ENCODE measurements at places on chromosomes 1 and 21. TPM values are rescaled to one million over a fixed set of nuclear protein-coding genes. Genes with fewer than 3 reads are reported as not detected.
A peak's percentile ranks its signal among the peaks of the same experiment; 100 is the strongest.

- H3K27me3 ChIP-seq, result peaks cover 20% of the 10 kb centered on the region
- H3K4me3 ChIP-seq, result no peak overlapping the region
- H3K4me1 ChIP-seq, result no peaks in the 10 kb centered on the region
Observed at GRCh38 chr1:30106125-30106524, 617.3 kb downstream of the MATN1 start.

DNA sequence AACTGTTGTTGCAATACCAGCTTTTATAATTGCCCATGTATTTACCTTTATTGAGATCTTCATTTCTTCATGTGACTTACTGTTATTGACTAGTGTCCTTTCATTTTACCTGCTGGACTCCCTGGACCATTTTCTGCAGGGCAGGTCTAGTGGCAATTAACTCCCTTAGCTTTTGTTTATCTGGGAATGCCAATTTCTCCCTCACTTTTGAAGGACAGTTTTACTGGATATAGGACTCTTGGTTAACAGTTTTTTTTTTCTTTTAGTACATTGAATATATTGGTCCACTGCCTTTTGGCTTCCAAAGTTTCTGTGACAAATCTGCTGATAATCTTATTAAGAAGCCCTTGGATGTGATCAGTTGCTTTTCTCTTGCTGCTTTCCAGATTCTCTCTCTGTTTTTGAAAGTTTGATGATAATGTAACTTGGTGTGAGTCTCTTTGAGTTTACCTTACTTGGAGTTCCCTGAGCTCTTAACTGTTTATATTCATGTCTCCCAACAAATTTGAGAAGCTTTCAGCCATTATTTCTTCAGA, 56.9 kb downstream of the COL18A1 start:
- peak overlapping the region; percentile 88 for H3K27ac ChIP-seq
- H3K4me1 ChIP-seq, result peaks cover 31% of the 10 kb centered on the region
- peaks cover 3% of the 10 kb centered on the region for H3K27me3 ChIP-seq
- DNase-seq, result no peak

GRCh38 chr1:71166178-71167173, 85.6 kb upstream of the ZRANB2 start:
- no peaks in the 10 kb centered on the region for H3K36me3 ChIP-seq
- H3K27me3 ChIP-seq, result no peaks in the 10 kb centered on the region
- no peaks in the 10 kb centered on the region for H3K4me1 ChIP-seq
- no peak for DNase-seq
- H3K4me3 ChIP-seq, result no peak overlapping the region

GRCh38 chr21:25528515-25528914, 78.8 kb downstream of the MRPL39 start:
- H3K27ac ChIP-seq, result no peak overlapping the region
- DNase-seq, result no peak
- H3K27me3 ChIP-seq, result no peaks in the 10 kb centered on the region
- H3K4me1 ChIP-seq, result no peaks in the 10 kb centered on the region
- no peak overlapping the region for H3K4me3 ChIP-seq
- no peaks in the 10 kb centered on the region for H3K36me3 ChIP-seq

DNA sequence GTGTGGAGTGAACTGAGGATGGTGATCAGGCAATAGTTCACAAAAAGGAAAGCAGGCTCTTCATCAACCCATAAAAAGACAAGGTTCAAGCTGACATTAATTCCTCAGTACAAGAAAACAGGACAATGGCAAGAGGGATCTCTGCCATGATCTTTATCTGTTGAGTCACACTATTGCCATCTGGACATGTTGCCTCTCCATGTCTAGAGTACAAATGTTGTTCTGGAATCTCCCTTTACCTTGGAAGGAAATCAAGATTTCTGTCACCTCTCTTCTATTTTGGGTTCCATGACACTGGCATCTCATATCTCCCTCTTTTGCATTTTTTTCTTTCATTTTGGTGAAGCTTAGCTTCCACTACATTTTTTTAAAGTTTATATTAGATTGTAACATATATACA, 329.1 kb downstream of the USP25 start:
- peaks cover 2% of the 10 kb centered on the region for H3K27me3 ChIP-seq
- peaks cover 9% of the 10 kb centered on the region for H3K4me1 ChIP-seq
- no peak overlapping the region for H3K27ac ChIP-seq
- no peak for DNase-seq
- no peak overlapping the region for H3K4me3 ChIP-seq
- H3K36me3 ChIP-seq, result no peaks in the 10 kb centered on the region

DNA sequence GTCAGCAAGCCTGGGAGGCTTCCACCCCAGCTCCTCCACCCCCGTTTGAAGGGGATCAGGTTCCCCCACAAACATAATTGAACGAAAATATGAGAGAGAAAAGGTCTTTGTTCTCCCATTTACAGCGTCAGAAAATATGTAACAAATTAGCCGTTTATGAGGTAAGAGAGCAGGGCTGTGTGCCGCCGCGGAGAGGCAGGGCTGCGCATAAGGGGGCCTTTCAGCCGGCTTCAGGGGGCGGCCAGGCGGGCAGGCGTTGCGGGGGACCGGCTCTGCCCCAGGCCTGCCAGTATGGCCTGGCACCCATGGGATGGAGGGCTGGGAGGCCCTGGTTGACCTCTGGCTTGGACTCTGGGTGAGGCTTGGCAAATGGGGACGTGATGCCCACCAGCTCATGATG, 179.3 kb downstream of the TRABD2B start:
- no peak for DNase-seq
- no peak overlapping the region for H3K27ac ChIP-seq
- no peaks in the 10 kb centered on the region for H3K4me1 ChIP-seq
- H3K27me3 ChIP-seq, result peaks cover 4% of the 10 kb centered on the region

GRCh38 chr1:232339073-232339472, 290.9 kb downstream of the SIPA1L2 start:
- DNase-seq, result no peak
- no peak overlapping the region for H3K27ac ChIP-seq
- H3K4me1 ChIP-seq, result no peaks in the 10 kb centered on the region
- H3K27me3 ChIP-seq, result peaks cover 1% of the 10 kb centered on the region
- H3K36me3 ChIP-seq, result peaks cover 5% of the 10 kb centered on the region

GRCh38 chr1:62407398-62408009, 29.3 kb upstream of the USP1 start:
- no peak overlapping the region for H3K4me3 ChIP-seq
- DNase-seq, result peak; percentile 47
- H3K27ac ChIP-seq, result no peak overlapping the region
- H3K27me3 ChIP-seq, result peaks cover 10% of the 10 kb centered on the region
- no peaks in the 10 kb centered on the region for H3K4me1 ChIP-seq

DNA sequence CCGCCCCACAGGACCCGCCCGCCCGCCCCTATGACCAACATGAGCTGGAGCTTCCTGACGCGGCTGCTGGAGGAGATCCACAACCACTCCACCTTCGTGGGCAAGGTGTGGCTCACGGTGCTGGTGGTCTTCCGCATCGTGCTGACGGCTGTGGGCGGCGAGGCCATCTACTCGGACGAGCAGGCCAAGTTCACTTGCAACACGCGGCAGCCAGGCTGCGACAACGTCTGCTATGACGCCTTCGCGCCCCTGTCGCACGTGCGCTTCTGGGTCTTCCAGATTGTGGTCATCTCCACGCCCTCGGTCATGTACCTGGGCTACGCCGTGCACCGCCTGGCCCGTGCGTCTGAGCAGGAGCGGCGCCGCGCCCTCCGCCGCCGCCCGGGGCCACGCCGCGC, 7.9 kb upstream of the IBA57 start:
- H3K4me3 ChIP-seq, result no peak overlapping the region
- no peak overlapping the region for H3K27ac ChIP-seq
- no peaks in the 10 kb centered on the region for H3K27me3 ChIP-seq
- DNase-seq, result no peak
- peaks cover 6% of the 10 kb centered on the region for H3K4me1 ChIP-seq

- DNase-seq, result no peak
- H3K36me3 ChIP-seq, result no peaks in the 10 kb centered on the region
- no peaks in the 10 kb centered on the region for H3K4me1 ChIP-seq
- H3K27me3 ChIP-seq, result peaks cover 36% of the 10 kb centered on the region
- no peak overlapping the region for H3K27ac ChIP-seq
- H3K4me3 ChIP-seq, result no peak overlapping the region
Observed at GRCh38 chr1:7580923-7581753, 190.0 kb upstream of the VAMP3 start.

DNA sequence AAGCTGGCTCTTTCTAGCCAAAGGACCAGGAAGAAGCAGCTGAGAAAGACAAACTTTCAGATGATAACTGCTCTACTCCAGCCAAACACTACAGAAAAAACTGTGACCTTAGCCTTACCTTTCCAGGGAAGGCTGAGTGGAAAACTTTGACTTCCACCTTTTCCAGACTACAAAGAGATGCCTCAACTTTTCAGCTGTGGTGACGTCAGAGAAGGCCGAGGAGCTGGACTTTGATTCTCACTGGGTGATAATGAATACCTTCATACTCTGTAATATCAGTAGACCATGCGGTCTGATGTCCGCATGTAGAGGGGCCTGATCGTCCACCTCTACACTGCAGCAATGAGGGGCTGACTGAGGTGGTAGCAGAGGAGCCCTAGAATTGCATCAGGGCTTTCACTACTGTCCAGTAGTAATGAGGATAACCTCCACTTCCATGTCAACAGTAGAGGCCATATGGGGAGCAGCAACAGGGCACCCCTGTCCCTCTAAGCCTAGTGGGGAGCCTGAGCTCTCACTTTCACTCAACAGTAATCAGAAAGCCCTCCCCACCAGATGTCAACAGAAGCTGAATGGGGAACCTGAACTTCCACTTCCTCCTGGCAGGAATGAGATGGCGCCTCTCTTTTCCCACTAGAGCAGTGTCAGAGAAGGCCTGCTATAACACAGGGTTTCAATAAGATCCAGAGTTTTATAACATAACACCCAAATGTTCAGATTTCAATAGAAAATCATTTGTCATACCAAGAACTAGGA, 28.4 kb upstream of the PADI1 start:
- H3K27me3 ChIP-seq, result no peaks in the 10 kb centered on the region
- DNase-seq, result no peak
- peaks cover 41% of the 10 kb centered on the region for H3K36me3 ChIP-seq

- peaks cover 13% of the 10 kb centered on the region for H3K36me3 ChIP-seq
- no peak overlapping the region for H3K4me3 ChIP-seq
- no peak overlapping the region for H3K27ac ChIP-seq
- peaks cover 27% of the 10 kb centered on the region for H3K4me1 ChIP-seq
Observed at GRCh38 chr1:50527249-50527986, 104.2 kb upstream of the DMRTA2 start.

DNA sequence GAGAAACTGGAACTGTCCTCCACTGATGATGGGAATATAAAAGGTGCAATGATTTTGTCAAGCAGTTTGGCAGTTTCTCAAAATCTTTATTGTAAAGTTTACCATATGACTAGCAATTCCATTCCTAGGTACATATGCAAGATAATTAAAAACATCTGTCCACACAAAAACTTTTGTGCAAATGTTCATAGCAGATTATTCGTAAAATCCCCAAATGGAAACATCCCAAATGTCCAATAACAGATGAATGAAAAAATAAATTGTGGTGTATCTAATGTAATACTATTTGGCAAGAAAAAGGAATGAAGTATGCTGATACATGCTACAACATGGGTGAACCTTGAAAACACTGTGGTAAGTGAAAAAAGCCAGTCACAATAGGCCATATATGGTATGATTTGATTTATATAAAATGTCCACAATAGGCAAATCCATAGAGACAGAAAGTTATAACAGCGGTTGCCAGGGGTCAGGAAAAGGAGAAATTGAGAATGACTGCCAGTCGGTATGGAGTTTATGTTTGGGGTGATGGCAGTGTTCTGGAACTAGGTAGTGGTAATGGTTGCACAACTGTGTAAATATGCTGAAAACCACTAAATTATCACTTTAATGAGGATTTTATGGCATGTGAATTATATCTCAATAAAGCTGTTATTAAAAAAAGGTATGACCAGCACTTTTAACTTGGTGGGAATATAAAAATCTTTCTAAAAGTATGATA, 81.7 kb upstream of the BEND5 start:
- H3K27me3 ChIP-seq, result no peaks in the 10 kb centered on the region
- no peak overlapping the region for H3K4me3 ChIP-seq
- H3K4me1 ChIP-seq, result no peaks in the 10 kb centered on the region
- H3K36me3 ChIP-seq, result peaks cover 10% of the 10 kb centered on the region

DNA sequence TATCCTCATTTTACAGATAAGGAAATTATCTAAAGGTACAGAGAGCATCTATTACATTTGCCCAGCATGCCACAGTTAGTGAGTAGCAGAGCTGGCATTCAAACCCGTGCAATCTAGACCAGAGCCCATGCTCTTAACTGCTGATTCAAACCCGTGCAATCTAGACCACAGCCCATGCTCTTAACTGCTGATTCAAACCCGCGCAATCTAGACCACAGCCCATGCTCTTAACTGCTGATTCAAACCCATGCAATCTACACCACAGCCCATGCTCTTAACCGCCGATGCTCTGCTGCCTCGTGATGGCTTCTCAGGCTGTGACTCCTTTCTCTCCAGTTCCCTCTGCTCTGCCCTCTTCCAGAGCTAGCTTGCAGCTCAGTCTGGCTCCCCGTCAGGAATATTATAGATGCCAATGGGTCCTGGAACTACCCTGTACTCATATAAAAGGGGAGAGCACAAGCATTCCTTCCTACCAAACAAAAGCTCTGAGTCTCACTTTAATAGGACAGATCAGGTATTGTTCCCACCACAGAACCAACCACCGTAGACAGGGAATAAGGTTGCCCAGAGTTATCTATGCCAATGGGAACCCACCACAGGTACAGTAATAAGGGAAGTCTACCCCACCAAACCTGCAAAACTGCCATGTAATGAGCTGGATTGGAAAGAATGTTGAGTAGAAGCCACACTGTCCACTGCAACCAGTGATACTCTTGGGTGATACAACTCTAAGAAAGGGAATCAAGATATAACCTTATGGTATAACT, 78.4 kb downstream of the SMYD3 start:
- peaks cover 72% of the 10 kb centered on the region for H3K4me1 ChIP-seq
- no peaks in the 10 kb centered on the region for H3K27me3 ChIP-seq
- peak overlapping the region; percentile 97 for H3K27ac ChIP-seq
- H3K4me3 ChIP-seq, result peak overlapping the region; percentile 74
- DNase-seq, result peak; percentile 92

- H3K4me3 ChIP-seq, result no peak overlapping the region
- peak overlapping the region; percentile 90 for H3K27ac ChIP-seq
- H3K27me3 ChIP-seq, result peaks cover 1% of the 10 kb centered on the region
- DNase-seq, result no peak
Observed at GRCh38 chr1:15764890-15765289, 6.3 kb downstream of the FBLIM1 start.

DNA sequence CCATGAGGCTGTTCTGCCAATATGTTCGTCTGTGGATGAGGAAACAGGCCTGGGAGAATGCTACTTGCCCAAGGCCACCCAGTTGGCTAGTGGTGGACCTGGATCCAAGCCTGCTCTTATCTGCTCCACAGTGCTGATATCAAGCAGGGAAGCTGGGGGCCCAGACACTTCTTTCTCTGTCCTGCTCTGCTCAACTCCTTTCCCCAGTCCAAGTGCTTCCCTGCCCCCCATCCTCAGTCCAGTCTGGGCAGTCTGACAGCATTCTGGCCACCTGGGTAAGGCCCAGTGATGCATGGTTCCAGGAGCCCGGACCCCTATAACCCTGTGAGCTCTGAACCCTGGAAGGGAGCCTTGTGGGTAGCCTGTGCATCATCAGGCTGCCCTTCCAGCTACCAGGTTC, 4.2 kb upstream of the PAQR7 start:
- H3K36me3 ChIP-seq, result no peaks in the 10 kb centered on the region
- H3K4me3 ChIP-seq, result no peak overlapping the region
- no peak overlapping the region for H3K27ac ChIP-seq
- no peak for DNase-seq
- peaks cover 1% of the 10 kb centered on the region for H3K27me3 ChIP-seq
- H3K4me1 ChIP-seq, result peaks cover 6% of the 10 kb centered on the region

- no peak overlapping the region for H3K4me3 ChIP-seq
- H3K27me3 ChIP-seq, result no peaks in the 10 kb centered on the region
- H3K4me1 ChIP-seq, result peaks cover 68% of the 10 kb centered on the region
Observed at GRCh38 chr1:98102345-98103030, 181.7 kb upstream of the DPYD start.

CELA2A gene
- total RNA-seq, result not detected

AK5 gene
- total RNA-seq, result 59.3 TPM

BNIPL gene
- 0.22 TPM for total RNA-seq
